ENCODE measurements at places on chromosomes 5 and 9. TPM values are rescaled to one million over a fixed set of nuclear protein-coding genes. Genes with fewer than 3 reads are reported as not detected.

DNA sequence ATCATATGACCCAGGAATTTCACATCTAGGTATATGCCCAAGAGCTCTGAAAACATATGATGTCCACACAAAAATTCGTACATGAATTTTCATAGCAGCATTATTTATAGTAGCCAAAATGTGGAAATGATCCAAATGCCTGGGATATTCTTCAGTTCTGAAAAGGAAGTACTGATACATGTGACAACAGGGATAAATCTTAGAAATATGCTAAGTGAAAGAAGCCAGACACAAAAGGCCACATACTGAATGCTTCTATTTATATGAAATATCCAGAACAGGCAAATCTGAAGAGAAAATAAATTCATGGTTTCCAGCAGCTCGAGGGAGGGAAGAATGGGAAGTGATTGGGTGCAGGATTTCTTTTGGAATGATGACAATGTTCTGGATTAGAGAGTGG, 16.8 kb upstream of the ZBTB43 start:
- DNase-seq: no peak

Gene ADRA1B
- 0.54 TPM for total RNA-seq

Gene CBY3
- total RNA-seq: 0.64 TPM

Gene TMEFF1
- 38.7 TPM for total RNA-seq

Gene GRIA1
- 171 TPM for total RNA-seq

DNA sequence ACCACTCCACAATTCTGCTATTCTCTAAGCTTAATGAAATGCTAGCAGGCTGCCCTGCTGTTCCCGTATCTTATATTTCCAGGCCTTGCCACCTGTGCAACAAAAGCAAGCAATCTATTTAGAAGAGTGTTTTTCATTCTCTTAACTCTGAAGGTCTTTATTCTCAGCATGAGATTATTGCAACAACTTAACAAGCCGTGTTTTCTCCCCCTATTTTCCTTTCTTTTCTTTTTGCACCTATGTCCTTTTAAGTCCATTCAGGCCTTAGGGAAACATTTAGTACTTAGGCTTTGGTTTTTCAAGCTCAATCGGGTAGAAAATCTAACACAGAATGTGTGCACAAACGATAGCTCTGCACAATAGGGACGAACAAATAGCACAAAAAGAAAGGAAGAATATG, 89.6 kb upstream of the DMRTA1 start:
- DNase-seq: no peak

Gene CARTPT
- not detected for total RNA-seq

DNA sequence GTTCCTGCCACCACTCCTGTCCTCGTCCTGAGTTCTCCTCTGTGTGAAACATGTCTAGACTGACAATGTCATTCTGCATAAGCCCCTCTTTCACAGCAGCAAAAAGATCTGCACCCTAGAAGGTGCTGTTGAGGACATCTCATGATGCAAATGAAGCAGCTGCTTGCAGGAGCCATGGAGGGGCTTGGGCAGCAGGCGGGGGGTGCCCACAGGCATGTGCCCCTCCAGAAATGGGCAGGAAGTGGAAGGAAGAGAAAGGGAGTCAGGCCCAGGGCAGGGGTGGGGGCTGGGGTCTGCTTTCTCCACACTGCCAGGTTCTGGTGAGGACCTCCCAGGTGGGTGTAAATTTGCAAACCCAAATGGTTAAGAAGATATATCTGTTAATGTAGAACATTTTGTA, 54.5 kb upstream of the KCNMB1 start:
- no peak for DNase-seq

DNA sequence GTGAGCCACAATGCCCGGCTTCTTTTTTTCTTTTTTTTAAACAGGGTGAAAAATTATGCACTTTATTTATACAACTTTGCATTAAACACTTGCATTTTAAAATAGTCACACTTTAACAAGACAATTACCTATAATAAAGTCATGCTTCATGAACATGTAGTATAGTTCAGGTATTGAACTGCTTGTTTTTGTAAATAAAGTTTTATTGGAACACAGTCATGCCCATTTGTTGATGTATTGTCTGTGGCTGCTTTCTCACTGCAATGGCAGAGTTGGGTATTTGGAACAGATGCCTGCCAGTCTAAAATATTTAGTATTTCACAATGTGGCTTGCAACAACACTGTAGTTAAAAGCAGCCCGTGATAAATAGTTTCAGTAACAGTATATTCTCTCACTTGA, 32.8 kb upstream of the CCL21 start:
- DNase-seq: no peak

DNA sequence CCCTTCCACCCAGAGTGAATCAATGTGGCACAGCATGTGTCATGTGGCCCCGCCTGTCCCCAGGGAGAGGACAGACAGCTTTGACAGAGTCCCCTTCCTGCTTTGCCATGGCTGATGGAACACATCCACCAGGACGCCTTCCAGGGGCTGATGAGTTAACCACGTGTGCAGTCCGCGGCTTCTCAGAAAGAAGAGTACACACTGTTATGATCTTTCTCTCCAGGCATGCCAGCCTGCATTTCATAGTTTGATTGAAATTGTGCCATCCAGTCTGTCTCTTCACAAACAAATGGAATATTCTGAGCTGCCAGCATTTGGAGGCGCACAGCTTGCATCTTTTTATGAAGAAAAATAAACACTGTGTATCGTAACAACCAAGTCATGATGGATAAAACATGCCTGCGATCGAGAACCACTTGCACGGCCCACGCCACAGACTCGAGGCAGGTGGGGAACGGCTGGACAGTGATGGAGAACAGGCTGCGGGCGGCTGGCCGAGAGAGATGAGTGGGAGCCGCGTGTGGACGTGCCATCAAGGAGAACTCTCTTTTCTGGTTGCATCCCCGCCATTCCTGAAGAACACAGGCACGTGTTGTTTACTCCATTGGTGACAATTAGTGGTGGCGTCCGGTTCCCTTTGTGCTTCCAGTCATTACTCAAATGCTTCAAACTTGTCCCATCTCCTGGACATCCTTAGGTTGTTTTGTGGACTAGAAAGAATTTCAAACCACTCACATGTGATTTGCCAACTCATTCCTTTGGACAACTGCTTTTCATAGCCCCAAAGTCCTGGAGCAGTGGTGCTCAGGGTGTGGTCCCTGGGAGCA, 220.2 kb downstream of the AGTPBP1 start:
- peak; percentile 40 for DNase-seq

DNA sequence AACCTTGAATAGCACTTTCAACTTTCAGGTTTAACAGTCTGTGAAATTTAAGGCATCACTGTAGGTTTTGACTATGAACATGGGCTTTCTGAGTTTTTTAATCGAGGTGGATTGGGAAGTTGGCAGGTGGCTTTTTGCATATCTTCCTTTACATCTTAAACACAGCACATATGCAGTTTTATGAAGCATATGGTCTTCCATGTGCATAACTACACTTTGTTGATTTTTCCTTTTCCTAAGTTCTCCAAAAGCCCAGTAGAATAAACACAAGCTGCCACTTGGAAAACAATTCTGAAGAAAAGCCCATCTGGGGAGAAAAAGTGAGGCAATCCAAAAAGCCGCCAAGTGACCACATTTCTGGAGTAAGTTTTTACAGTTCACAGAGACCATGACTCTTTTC, 236.5 kb upstream of the IL12B start:
- no peak for DNase-seq

- no peak for DNase-seq
These were observed 19.3 kb downstream of the PCSK5 start for GRCh38 chr9:75909776-75910175.

Gene LRRC26
- total RNA-seq: 0.91 TPM

Gene SLC34A1
- total RNA-seq: not detected

DNA sequence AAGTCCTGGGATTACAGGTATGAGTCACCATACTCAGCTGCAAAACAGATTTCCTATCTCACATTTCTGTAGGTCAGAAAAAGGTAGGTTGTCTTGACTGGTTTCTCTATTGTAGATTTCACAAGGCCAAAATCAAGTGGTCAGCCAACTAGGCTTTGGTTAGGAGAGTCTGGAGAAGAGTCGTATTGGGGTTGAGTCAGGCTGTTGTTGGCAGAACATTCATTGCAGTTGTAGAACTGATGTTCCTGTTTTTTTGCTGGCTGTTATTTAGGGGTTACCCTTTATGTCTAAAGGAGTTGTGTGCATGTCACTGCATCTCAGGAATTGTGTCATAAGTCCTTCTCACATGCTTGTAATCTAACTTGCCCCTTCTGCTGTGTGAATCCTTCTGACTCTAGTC, 814.2 kb upstream of the GRAMD2B start:
- DNase-seq: no peak

Gene TAF11L10
- total RNA-seq: not detected

GRCh38 chr5:92886751-92887150, 694.3 kb downstream of the NR2F1-AS1 start:
- DNase-seq: no peak

DNA sequence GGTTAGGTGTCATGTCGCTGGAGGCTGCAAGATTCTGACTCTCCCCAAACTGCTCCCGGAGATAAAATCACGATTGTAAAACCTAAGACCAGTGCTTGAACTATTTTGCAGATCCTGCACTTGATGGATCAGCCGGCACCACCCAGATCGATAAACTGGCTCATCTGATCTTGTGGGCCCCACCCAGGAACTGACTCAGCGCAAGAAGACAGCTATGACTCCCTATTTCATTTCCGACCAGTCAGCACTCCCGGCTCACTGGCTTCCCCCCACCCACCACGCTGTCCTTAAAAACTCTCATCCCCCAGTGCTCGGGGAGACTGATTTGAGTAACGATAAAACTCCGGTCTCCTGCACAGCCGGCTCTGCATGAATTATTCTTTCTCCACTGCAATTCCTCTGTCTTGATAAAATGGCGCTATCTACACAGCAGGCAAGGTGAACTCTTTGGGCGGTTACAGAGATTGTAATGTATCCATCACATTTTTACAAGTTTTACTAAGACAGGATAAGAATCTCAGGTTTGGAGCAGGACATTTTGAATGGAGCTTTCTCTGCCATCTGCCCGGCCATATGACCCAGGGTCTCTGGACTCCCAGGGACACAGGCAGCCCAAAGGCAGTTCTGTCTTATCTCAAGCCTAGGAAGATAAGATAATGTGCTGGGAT, 10.6 kb upstream of the PPP1R26 start:
- DNase-seq: no peak

Gene NR5A1
- total RNA-seq: not detected

Gene TENT4A
- total RNA-seq: 34.5 TPM

DNA sequence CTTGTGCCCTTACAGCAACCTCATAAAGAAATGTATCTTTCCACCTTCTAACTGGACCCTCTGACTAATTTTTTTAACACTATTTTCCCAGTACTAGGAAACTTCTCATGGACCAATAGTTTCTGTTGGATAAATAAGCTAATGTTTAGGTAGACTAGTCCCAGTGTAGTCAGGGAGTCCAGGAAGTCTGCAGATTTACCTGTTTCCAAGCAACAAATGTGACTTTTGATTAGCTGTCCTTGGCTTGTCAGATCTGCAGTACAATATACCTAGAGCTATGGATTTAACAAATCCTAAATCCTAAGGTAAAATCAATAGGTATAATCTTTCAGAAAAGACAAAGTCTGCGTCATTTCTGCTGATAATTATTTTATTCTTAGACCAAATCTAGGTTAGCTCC, 55.7 kb downstream of the FAM174A start:
- no peak for DNase-seq

DNA sequence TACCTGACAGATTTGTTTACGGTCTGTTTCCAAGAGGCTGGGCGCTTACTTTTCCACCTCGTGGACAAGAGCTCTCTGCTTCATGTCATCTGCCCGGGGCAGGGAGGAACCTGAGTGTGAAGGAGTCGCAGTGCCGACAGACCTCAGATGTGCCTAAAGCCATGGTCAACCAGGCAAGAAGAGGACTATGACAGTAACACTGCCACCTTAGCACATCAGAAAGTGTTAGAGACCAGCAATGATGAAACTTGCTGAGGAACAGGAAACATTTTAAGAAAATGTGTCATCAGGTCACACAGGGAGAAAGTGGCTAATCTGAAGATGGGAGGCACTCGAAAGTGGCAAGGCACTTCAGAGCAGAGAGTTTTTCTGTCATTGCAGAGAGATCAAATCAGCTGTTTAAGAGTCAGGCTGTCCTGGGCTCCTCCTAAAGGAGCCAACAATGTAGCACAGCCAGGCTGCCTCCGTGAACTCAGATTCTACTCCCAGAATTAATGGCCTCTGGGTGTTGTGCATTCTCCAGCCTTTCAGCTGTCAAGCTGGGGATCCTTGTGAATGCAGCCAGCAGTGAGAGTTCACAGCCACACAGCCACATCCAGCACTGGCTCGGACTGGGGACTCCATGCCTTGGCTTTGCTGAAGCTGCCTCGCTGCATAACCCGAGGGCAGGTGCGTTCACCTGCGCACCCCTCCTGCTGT, 94.6 kb downstream of the RAPGEF1 start:
- DNase-seq: no peak

Gene NR3C1
- 35.9 TPM for total RNA-seq

- DNase-seq: no peak
These were observed 210.3 kb downstream of the C9orf152 start for GRCh38 chr9:109997682-109998081.

Gene FAM221B
- not detected for total RNA-seq

GRCh38 chr5:108730617-108731340, 16.9 kb upstream of the FER start:
- DNase-seq: no peak

- no peak for DNase-seq
These were observed 9.3 kb upstream of the TEX48 start for GRCh38 chr9:114691046-114691955.

Gene NR2F1
- 97.7 TPM for total RNA-seq

GRCh38 chr5:106094204-106094607, 1576.5 kb downstream of the EFNA5 start:
- DNase-seq: no peak

- DNase-seq: no peak
These were observed 251.5 kb downstream of the COX7C start for GRCh38 chr5:86869268-86869667.

DNA sequence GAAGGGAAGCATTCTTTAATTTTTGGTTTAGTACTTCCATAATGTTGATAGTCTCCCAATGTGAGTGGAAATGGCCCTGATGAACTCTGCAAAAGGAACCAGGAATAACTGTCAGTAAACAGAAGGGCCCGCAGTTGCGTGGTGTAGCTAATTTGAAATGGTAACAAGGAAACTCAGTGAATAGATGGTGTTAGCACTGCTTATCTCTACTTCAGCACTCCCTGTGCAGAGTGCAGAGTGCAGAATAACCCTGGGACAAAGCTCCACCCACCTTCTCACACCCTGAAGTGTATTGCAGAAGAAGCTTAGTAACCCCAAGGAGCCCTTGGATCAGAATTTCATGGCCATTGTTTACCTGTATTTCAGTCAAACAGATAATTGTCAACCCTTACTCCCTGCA, 158.9 kb downstream of the PCSK5 start:
- no peak for DNase-seq

GRCh38 chr9:75152416-75152815, 64.1 kb downstream of the OSTF1 start:
- DNase-seq: no peak

- no peak for DNase-seq
These were observed 418.1 kb upstream of the KLF4 start for GRCh38 chr9:107907715-107908114.

Gene CDX1
- not detected for total RNA-seq

Gene NKD2
- total RNA-seq: 8.0 TPM

GRCh38 chr9:96524045-96524444, 74.1 kb downstream of the HABP4 start:
- no peak for DNase-seq

All from cerebellum (tissue), 4 donors.